NCI-H1694 treated with DMSO at 0.1 percent for 48 hours (cell line): ENCODE measurements at places on chromosomes 12 and 14.

GRCh38 chr14:73700325-73700724 is 13.9 kb downstream of the PNMA1 start:
- DNase-seq, result no peak

DNA sequence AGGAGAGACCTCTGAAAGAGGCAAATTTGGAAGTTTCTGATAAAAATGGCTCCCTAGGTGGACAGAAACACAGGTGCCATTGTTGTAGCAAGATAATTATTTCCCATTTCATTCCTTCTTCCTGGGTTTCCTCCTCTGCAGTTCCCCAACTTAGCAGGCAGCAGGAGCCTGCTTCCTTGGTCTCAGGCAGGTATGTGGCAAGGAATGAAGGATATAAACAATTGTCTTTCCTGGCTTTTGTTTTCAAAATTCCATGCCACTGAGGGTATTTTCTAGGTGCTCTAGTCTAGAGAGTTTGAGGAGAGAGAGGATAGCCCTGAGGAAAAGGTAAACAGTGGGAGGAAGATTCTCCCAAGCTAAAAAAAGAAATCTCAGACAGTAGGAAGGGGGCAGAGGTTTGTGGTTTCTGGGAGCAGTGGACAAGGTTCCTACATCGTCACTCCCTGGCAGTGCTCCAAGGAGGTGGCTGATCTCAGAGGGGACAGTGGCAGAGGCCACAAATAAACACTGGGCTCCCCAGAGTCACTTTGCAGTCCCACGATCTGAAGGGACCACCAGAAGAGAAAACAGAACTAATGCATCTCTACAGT is 82.6 kb upstream of the IGF1 start:
- no peak for DNase-seq

DNA sequence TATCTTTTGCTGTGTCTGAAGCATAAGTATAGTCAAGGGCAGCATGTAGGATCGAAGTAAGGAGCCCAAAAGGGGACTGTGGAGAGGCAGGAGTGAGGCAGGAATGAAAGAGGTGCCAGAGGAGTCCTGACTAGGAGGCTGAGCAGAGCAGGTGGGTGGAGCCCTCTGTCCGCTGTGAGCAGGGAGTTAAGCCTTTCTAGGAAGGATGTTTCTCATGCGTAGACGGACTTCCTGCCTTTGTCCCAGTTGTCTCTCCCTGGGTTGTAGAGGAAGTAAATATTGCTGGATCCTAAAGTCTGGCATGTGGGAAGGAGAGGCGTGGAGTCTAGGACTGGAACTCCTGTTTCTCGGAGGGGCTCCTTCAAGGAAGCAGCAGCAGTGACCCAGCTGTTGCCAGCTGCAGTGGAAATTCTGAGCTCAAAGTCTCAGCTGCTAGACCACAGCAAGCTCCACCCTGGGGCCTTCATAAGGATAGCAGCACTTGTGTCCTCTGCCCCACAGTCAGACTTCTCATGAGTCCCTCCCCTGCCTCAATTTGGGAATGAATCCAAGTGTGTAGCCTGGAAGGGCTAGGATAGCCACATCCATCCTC is 44.0 kb downstream of the RBMS2 start:
- DNase-seq, result no peak

DNA sequence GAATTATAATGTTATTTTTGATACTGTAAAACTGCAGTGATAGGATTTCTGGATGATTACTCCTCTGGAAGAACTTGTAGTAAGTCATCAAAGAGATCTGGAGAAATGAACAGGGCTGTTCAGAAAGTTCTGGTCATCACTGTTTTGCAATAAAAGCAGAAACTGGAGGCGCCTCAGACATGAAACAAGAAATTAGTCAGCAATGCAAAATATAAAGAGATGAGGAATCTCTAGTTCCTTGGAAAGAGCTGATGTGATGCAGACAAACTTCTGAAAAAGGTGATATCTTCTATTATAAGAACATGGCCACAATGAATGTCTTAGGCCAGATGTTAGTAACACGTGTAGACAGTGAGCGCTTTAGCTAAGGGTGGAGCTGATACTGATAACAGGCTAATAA is 9.5 kb downstream of the ACIN1 start:
- DNase-seq, result no peak

- no peak for DNase-seq
Measured at GRCh38 chr12:43571885-43572284, 19.9 kb upstream of the ADAMTS20 start.

DNA sequence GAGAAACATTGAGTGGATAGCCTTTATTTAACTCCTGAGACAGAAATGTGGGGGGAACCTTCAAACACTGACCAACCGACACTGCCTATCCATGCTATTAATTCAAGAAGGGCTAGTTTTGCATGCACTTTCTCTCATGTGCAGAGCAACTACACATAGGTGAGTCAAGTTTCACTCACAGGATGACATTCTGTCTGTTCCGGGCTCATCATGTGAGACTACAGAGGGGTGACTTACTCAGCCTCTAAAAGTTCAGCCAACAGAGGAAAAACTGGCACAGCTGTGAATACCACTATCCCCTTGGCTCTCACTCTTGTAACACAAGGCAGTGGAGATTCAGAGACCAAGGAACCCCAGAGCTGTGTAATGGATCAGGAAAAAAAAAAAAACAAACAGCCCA is 13.3 kb downstream of the BEST3 start:
- DNase-seq, result no peak
